Stimulated activated CD4-positive, alpha-beta T cell treated with anti-CD3 and anti-CD28 coated beads, Interleukin-12 subunit alpha, Interleukin-12 subunit beta, amount 100 ng/mL, for 24 hours (primary cell): ENCODE measurements at places on chromosomes 11 and 22.

DNA sequence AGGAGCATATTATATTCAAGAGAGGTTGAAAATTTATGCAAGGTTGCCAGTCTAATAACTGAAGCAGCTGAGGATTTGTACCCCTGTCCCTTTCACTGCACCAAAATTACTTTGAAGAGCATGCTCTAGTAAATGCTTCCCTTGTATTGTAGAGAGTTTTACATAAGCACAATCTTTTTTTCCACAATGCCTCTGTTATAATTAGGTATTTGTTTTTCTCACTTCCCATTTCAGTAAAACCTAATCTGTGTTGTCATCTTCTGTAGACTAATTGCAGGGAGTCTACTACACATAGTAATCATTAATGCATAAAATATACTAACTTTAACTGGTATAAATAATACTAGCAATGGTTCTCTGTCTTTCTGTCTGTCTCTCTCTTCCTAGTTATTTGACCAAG, 718.4 kb upstream of the ANO5 start:
- no peak for DNase-seq

DNA sequence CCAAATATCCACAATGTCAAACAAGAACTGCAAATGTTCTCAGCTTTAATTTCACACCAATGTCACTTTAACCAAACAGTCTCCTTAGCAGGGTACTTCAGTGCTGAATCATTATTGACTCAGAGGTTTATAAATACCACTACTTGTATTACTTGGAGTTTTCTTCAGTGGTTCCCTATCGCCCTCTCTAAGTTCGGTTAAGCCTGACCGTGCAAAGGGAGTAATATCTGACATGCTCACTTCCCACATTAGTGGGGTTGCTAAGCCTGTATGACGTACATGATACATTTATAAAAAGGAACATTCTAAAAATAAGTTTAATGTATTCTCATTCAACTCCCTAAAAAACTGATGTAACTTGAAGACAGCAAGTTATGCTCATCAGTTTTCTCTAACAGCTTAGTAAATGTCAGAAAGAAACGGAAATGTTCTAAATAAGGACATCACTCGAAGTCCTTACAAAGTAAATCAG, 93.1 kb upstream of the ZC3H12C start:
- DNase-seq: no peak

DNA sequence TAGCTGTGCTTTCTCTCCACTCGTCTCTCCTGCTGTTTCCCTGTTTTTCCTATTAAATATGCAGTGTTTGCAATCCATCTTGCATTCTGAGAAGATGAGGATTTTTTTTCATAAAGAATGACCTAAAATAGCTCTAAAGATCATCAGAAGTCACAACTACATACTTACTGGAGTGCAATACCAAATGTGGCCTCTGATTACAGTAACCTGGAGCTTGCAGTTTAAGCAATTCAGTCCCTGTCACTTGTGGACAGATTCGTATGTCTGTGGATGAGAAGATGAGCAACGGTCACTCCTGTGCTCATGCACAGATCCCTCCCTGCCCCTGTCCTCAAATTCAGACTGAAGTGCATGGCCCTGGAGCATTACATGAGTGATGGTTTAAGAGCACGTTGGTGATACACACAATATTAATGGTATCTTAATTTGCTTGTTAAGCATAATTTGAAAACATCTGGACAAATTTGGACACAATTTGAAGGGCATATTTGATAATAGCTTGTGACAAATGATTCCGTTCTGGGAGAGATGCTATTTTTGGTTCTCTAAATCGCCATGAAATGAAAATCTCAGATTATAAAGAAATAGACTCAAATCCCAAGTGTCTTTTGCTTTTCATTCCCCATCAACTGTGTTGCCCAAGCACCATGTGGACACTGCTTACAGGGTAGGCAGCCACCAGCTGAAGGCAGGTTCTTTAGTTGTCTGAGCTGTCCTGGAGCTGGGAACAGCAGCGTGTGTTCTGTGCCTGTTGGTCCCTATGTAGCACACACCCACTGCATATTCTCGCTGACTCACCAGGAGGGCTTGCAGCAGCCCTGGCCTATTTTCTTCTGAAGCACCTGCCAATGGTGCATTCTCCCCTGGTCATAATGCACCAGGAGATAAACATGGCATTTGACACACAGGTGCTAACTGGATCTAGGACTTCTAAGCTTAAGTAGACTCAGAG, 32.6 kb upstream of the PRAME start:
- no peak for DNase-seq

DNA sequence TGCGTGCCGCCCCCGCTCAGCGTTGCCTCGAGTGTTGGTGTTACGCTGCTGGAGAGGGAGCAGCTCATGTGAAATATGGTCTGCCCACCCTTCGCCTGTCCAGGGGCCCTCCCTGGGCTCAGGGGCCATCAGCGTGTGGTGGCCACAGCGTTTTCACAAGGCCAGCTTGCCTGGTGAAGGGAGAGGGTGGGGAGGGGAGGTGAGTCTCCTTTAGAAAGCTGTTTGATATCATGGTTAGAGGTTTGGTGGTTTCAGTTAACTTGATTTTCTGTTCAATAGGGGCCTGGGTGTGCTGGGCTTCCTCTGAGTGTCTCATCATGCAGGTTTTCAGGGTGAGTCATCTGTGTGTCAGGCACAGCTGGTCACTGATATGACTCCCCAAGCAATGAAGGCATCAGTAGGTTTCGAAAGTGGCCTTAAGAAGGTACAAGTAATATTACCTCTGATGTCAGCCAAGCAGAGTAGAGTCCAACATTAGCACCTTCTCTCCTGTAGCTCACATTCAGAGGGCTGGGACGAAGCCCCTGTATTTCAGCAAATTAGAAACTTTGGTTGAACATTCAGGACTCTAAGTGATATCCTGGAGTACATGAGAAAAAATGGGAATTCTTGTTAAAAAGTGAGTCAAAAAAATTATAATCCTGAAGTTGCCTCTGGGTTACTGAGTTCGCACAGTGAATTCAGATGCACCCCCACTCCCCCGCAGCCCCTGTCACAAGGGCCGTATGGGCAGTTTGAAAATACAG, 172.5 kb downstream of the TBC1D22A start:
- DNase-seq: no peak

DNA sequence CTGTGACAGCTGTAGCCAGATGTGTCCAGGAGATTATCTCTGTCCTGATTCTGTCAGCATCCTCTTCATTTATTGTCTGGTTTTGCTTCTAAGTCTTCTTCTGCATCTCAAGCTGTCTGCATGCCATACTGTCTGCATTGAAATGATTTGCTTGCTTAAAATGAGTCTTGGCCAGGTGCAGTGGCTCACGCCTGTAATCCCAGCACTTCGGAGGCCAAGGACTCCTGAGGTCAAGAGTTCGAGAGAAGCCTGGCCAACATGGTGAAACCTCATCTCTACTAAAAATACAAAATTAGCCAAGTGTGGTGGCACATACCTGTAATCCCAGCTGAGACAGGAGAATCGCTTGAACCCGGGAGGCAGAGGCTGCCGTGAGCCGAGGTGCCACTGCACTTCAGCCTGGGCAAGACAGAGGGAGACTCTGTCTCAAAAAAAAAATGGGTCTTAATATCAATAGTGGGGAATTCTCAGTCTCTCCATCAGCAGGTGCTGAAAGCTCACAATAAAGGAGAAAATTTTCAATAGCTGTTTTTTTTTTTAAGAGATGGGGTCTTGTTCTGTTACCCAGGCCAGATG, 39.2 kb upstream of the AMPD3 start:
- DNase-seq: no peak

DNA sequence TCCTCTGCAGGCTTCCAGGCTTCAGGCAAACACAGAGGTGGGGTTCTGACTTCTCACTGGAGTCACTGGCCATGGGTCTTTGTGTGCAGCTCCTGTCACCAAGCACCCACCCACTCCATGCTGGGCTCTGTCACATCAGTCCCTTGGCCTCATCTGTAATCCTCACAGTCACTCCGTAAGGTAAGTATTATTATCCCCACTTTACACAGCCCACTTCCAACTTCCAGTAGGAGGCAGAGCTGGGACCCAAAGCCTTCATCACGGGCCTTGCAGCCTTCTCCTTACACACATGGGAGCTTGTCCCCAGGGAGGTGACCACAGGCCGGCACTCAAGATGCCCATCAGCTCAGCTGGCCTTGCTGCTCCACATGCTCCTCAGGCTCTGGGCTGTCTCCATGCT, 266.7 kb upstream of the B3GAT1 start:
- no peak for DNase-seq
